CD8-positive, alpha-beta memory T cell (primary cell): ENCODE measurements at places on chromosomes 6 and 20.

- no peak for DNase-seq
These were observed 13.7 kb downstream of the TAB2 start for GRCh38 chr6:149331043-149331807.

- DNase-seq: no peak
These were observed 68.0 kb downstream of the MYH7B start for GRCh38 chr20:35023624-35024023.

- no peak for DNase-seq
These were observed 406.8 kb upstream of the SULF2 start for GRCh38 chr20:48192109-48192508.

- peak; percentile 98 for DNase-seq
These were observed at the start of gene FBXO5 for GRCh38 chr6:152982904-152983636. FBXO5 (minus strand) TSS chr6:152983041; CDS start chr6:152982959, 82 bp downstream.

DNA sequence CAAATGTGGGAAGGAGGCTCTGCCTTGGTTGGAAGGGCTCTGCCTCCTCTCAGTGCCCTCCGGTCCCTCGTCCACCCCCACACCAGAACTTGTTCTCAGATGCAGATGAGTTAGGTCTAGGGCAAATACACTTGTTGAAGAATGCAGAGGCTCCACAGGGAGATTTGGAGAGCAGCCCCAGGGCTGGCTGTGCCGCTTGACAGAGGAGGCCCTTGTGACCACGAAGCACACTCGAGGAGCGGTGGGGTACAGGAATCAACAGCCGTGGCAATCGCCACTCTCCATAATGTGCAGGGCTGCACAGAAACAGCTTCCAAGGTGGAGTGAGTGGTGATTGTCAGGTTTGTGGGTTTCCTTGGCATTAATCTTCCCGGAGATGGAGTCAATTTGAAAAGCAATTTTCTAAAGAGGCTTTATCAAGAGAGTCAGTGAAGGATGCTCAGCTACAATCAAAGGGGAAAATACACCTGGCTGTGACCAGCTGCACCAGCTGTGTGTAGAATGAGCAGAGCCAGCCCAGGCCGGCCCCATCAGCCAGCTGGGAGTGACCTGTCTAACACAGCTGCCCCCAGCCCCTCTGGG, 59.5 kb downstream of the BFSP1 start:
- no peak for DNase-seq

DNA sequence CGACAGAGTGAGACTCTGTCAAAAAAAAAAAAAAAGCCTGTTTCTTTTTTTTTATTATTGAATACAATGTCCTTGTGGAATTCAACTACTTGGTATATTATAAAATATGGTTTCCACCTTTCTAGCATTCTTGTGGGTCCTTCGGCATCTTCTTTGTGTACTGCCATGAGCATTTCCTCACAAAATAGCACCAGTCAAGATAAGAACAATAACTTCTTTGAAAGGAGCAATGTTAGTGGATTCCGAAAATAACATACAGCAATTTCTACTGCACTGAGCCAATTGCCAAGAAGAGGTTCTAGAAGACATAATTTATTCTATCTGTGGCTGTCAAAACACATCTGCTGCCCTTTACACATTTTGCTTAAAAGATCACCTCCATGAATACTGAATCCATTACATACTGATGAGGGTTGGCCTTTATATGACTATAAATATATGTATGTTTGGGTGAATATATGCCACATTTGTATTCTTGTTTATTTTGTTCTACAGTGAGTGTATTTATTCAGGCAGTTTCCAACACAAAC, 19.1 kb upstream of the SPTLC3 start:
- DNase-seq: no peak

DNA sequence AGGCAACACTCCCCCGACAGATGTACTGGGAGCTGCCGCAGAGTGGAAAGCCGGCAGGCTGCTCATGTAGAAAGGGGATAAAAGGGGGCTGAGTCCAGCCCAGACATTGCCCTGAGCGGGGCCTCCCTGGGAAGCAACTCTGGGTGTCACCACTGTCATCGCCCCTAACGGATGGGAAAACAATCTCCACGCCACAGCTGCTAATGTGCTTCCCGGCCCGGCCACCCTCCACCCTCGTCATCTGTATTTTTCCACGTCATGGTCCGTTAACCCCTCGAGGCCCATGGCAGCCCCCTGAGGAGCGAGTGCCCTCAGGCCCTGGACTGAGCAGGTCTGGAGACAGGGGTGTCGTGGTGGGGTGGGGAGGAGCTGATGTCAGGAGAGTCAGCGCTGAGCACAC, 227.4 kb downstream of the DLL1 start:
- DNase-seq: no peak

GRCh38 chr20:16400234-16400633, 173.0 kb downstream of the KIF16B start:
- no peak for DNase-seq

DNA sequence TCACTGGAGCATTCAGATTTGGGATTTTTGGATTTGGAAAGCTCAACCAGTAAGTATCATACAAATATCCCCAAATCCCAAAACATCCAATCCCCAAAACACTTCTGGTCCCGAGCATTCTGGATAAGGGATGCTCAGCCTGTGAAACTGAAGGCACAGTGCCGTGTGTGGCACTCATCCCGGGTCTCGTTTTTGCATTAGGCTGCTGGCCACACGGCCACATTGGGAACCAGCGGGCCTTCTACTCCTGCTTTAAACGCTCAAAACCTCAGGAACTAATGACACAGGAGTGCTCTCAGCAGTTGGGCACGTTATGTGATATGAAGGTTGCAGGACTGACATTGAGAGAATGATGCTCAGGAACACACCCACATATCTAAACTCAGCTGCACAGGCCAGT, 35.6 kb downstream of the PSMG4 start:
- DNase-seq: no peak
